ENCODE measurements at places on chromosomes 7 and 10.

GRCh38 chr7:18971839-18972238 lies 145.6 kb downstream of the TWIST1 start:
- DNase-seq = no peak

DNA sequence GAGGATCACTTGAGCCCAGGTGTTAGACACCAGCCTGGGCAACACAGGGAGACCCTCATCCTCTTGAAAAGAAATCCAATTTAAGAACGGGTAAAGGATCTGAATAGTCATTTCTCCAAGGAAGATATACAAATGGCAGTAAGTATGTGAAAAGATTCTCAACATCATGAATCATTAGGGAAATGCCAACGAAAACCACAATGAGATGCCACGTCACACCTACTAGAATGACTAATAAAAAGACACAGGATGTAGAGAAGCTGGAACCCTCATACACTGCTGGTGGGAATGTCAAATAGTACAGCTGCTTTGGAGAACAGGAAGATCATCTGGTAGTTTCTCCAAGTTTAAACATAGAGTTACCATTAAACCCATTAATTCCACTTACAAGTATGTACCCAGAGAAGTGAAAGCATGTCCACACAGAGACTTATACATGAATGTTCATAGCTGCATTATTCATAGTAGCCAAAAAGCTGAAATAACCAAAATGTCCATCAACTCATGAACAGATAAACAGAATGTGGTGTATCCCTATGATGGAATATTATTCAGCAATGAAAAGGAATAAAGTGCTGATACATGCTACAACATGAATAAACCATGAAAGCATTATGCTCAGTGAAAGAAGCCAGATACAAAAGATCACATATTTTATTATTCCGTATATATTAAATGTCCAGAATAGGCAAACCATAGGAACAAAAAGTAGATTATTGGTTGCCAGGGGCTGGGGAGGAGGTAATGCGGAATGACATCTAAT lies 13.1 kb upstream of the ZMIZ2 start:
- DNase-seq = no peak

GRCh38 chr10:124072106-124072505 lies 21.3 kb downstream of the CHST15 start:
- DNase-seq = no peak

GRCh38 chr7:92655346-92655884 lies 65.2 kb upstream of the FAM133B start:
- no peak for DNase-seq

GRCh38 chr7:137870684-137871083 lies 23.9 kb upstream of the DGKI start:
- DNase-seq = no peak

DNA sequence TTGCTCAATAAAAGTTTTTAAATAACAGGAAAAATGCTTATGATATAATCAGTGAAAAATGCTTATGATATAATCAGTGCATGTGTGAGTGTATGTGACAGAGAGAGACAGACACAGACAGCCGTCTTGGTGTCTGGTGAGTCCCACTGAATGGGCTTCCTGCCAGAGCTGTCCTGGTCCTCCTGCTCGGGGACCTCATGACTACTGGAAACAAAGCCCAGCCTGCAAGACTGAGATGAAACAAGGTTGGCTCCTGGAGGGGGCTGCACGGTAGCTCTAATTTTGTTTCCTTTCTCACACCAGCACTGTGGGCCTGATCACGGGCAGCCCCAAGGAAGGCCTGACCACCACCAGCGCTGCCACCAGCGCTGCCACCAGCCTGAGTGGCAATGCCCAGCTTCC lies 57.3 kb downstream of the NRP1 start:
- no peak for DNase-seq

- DNase-seq = no peak
Observed at GRCh38 chr10:19570120-19570519, 246.1 kb upstream of the PLXDC2 start.

GRCh38 chr7:1669954-1670893 lies at the start of gene ELFN1:
TSS of gene ELFN1 (plus strand) at chr7:1670277. CDS start at chr7:1744597, 74,320 bp downstream.
- DNase-seq = peak; percentile 37

- DNase-seq = no peak
Observed at GRCh38 chr10:78448994-78449418, 415.3 kb downstream of the RPS24 start.

- DNase-seq = peak; percentile 14
Observed at GRCh38 chr7:156219307-156220077, 407.2 kb upstream of the SHH start.
